ENCODE measurements at places on chromosomes 7 and 10.
A peak's percentile ranks its signal among the peaks of the same experiment; 100 is the strongest.

GRCh38 chr10:31977440-31978155 is 49.0 kb upstream of the ARHGAP12 start:
- peak; percentile 71 for DNase-seq

- DNase-seq = no peak
Measured at GRCh38 chr7:142581341-142581740, 167.9 kb upstream of the PRSS1 start.

DNA sequence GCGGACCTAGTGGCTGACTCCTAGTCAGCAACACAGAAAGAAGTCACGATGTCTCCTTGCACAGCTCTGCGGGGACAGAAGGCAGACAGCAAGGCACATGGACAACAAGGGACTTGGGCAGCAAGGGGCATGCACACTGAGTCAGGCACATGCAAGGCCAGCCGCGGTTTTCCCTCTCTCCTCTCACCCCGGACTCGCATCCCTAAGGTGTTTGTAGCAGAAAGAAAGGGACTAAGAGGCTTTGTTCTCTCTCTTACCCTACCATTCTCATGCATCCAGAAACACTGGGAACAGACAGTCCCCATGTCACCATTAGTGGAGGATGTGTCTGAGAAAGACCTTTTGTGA is 193.3 kb upstream of the PHF14 start:
- DNase-seq = no peak

- DNase-seq = peak; percentile 45
Measured at GRCh38 chr7:22238354-22239311, 118.3 kb downstream of the RAPGEF5 start.

GRCh38 chr7:121957626-121958025 is 84.7 kb downstream of the PTPRZ1 start:
- DNase-seq = no peak

- DNase-seq = no peak
Measured at GRCh38 chr10:456486-456885, 233.0 kb downstream of the DIP2C start.

- DNase-seq = no peak
Measured at GRCh38 chr7:137652721-137653120, 194.1 kb downstream of the DGKI start.

DNA sequence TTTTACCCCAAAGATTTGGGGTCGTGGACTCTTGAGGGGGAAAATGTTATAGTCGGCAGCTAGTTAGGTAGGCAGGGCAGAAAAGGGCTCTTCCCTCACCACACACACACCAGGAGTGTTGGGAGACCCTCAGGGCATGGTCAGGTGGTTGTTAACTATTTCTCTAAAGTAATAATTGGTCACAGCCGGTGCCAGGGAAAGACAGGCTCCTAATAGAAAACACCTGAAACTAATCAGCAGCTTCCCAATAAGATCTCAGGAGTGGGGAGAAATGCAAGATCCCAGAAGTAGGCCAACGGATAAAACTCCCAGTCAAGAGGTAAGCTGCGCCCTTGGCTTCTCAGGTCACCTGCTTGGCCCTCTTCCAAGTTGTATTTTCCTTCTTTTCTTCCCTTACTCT is 213.1 kb downstream of the PHTF2 start:
- no peak for DNase-seq

DNA sequence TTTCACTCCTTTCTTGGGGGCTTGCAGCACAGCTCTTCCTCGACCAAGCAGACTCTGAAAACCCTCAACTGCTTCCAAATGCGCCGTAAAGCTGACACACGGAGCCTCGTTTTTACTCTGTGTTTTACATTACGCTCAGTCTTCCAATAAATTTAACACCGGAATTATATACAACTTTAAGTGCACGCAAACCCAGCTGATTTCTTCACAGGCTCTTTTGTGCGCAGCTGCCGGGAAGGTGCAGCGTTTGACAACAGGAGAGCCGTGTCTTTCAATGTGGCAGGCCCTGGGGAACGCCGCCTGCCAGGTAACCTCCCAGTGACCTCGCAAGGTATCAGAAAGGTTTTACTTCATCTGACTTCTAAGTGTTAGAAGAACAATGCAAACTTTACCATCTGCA is 35.0 kb downstream of the GFRA1 start:
- no peak for DNase-seq

GRCh38 chr10:71283410-71283809 is 35.6 kb upstream of the SLC29A3 start:
- DNase-seq = no peak

GRCh38 chr7:66379542-66380160 is 174.5 kb downstream of the TPST1 start:
- DNase-seq = peak; percentile 56

DNA sequence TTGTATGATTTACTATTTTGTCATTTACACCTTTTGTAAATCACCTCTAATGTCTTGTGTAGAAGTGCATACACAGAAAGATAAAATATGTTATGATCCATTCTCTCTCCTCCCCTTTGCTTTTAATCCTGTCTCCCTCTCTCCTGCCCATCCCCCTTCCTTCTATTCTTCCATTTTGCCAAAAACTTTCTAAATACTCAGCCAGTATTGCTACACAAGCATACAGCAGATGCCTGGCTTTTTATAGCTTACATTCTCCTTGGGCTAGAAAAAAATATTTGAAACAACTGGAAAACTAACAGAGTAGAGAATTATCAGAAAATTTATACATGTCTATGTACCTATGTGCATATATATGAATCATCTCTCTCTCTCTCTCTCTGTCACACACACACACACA is 308.7 kb upstream of the BMPER start:
- DNase-seq = no peak

DNA sequence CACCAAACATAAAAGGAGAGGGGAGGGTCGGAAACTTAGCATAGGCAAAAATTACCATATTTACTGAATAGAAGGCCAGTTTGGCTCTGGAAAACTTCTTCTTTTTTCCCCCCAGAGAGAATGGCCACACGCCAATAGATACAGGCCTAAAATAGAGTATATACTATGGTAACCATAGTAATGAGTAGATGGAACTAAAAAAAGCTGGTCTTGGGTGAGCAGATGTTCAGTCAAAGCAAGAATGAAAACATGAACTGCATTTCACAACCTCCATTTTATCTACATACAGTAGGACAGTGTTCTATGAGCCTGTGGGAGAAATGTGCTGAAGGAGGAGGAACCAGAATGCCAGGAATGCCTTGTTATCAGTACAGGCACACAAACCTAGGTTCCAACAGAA is 141.7 kb upstream of the SEMA3A start:
- no peak for DNase-seq

- DNase-seq = no peak
Measured at GRCh38 chr7:50684713-50685075, 98.0 kb downstream of the GRB10 start.

- no peak for DNase-seq
Measured at GRCh38 chr10:1156921-1157614, 100.9 kb downstream of the WDR37 start.

All from HFFc6 (cell line).